Activated CD4-positive, alpha-beta T cell treated with anti-CD3 and anti-CD28 coated beads for 24 hours (primary cell): ENCODE measurements at places on chromosomes 7 and 10.

GRCh38 chr10:121242741-121243608 is 355.3 kb downstream of the FGFR2 start:
- DNase-seq, result no peak

- DNase-seq, result no peak
Measured at GRCh38 chr7:33764752-33765451, 140.4 kb upstream of the BMPER start.

- no peak for DNase-seq
Measured at GRCh38 chr10:119320981-119321380, 113.6 kb downstream of the GRK5 start.

DNA sequence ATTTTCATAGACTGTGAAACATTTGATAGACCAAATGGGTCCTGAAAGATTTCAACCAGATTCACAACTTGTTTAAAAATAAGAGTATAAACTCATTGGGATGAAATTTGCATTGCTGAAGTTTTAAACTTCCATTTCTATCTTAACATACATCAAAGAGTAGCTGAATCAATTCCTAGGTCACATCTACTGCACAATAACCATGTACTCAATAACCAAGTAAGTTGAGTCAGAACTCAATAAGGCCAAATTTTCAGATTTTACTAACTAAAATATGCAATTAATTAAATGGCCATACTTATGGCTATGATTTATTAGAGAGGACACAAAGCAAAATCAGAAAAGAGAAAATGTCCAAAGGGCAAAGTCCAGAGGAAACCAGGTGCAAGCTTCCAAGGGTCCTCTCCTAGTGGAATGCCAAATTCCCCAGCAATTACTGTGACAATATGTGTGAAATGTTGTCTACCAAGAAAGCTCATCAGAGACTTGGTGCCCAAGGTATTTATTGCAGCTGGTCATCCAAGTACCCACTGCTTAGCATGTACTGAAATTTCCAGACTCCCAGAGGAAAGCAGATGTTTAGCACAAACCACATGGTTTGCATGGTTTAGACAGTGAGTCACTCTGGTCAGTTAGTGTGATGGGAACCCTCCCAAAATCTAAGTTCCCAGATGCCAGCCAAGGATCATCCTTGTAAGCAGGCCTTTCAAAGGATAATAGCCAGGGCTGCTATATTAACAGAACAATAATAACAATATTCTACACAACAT is 238.9 kb downstream of the IPMK start:
- DNase-seq, result no peak

DNA sequence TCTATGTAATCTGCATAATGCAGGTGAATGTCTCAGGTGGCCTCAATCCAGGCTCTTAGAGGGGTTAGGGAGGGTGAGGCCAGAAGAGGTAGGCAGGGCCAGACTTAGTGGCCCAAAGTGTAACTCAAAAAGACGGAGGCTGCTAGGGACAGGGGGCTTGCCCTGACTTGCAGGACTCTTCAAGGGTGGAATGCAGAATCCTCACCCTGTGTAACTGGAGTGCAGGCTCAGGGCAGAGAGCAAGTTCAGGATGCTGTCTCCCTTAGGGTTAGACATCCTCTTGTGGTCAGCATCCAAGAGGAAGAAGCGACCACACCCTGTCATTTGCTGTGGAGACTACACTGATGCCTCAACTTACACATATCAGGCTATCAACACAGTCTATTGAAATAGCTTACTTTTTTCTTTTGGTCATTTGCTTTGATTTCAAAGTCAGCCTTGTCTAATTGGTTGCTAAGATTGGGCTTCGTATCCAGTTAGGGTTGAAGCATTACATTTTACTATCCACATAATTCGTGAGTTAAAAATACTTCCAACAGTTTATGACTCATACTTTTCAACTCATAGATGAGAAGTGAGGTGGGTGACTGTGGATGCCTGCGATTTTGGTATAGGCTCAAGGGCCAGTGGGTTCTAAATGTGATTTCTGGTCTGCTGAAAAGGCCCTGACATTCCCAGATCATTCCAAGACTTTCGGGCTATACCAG is 563.6 kb downstream of the SUGCT start:
- no peak for DNase-seq
